Activated CD4-positive, alpha-beta T cell treated with anti-CD3 and anti-CD28 coated beads, Interleukin-2, amount 50 U/mL, for 4 hours (primary cell): ENCODE measurements at places on chromosomes 4 and X.

- DNase-seq = no peak
These were observed 74.0 kb downstream of the FANCB start for GRCh38 chrX:14798805-14799397.

GRCh38 chr4:131370846-131371245, 1778.2 kb upstream of the PCDH10 start:
- no peak for DNase-seq

GRCh38 chrX:20364238-20364637, 97.5 kb upstream of the RPS6KA3 start:
- no peak for DNase-seq

DNA sequence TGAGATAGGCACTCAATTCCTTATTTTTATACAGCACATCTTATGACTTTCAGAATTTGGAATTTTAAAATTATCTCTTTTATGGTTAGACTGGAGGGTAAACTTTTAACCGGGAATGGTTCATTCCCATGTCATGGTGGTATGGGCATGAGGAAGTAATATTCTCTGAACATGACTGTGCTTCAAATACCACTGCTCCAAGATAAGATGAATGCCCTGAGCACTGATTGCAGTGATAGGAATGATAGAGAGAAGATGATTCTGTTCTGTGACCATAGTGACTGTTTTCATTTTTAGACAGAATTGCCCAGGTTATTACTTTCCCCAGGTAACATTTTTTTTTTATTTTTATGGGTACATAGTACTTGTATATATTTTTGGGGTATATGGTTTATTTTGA, 187.4 kb downstream of the ATOH1 start:
- no peak for DNase-seq

- no peak for DNase-seq
These were observed 69.6 kb upstream of the SLC4A4 start for GRCh38 chr4:71269233-71269632.

- DNase-seq = no peak
These were observed 156.5 kb upstream of the DKK2 start for GRCh38 chr4:107192601-107193000.

GRCh38 chr4:85024671-85025070, 58.2 kb upstream of the WDFY3 start:
- DNase-seq = no peak

DNA sequence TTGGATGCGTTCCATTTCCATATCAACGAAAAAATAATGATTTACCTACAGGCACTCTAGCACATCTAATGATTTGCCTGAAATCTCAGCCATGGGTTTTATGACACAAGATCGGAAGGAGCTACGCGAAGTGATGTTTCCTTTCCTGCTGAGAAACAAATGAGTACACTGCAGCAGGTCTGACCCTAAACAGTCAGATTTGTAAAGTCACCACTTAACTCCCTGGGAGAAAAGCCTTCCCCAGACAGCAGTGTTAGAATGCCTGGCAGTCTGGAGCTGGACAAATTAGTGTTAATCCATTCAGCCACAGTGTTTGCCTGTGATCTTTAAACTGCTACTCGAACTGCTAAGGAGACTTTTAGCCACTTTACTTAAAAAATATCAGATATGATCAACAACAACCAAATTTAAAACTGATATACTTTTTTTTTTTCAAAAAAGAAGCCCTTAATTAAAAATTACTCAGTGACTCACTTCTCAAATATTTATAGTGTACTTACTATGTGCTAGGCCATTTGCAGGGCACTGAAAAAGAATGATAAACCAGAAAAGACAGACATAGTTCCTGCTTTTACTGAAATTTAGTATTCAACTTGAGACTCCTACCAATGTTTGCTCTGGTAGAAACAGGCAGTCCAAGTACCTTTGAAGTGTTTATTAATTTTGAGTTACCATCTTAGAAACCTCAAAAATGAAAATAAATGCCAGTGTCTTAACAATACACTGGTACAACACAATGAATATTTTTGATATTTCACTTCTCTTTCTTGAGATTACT, 104.5 kb downstream of the SHISA3 start:
- DNase-seq = no peak

- peak; percentile 82 for DNase-seq
These were observed at the start of gene MAML3 for GRCh38 chr4:140153718-140154571. TSS of gene MAML3 (minus strand) at chr4:140154184. CDS start at chr4:140153327, 857 bp downstream.

DNA sequence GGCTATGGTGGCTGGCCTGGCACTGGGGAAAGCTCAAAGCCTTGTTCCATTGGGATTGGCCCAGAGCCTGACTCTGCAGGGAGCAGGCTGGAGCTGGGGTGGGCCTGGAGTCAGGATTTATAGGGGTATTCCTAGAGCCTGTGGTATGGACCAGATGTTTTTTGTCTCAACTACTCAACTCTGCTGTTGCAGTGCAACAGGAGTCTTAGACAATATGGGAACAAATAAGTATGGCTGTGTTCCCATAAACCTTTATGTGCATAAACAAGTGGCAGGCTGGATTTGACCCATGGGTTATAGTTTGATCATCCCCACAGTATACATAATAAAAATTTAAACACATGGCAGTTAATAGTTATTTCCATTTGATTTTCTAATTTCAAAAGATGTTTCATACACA, 557.9 kb upstream of the ARX start:
- DNase-seq = no peak

DNA sequence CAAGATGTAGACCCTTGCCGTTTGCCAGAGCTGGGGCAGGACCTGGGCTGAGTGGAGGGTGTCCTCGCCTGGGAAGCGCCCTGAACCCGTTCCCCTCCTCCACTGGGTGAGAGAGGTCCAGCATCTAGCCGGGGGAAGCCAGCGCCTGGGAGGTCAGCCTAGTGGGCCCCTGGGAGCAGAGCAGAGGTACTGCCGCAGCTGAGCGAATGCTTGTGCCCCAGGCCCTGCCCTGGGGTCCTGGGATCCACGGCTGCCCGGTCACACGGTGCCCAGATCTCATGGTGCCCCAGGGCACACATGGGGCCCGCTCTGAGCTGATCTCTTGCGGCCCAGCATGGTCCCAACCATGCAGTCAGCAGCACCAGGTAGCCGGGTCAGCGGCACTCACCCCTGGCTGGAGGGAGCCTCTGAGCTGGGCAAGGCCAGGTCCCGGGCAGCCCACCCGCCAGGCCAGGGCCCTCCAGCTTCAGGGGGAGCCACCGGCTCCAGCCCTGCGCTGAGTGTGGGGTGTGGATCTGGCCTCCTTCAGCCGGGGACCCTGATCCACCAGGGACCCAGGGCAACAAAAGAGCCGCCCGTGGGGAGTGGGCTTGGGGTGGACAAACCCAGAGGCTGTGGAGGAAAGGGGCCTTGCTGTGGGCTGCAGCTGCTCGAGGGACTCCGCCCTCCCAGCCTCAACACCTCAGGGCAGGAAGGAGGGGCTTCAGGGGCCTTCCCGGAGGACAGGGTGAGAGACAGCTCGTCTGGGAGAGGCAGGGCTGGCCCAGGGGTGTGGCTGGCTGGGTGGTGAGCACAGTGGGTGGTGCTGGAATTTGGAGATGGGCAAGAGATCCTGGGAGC, 4.1 kb upstream of the CPLX1 start:
- no peak for DNase-seq

DNA sequence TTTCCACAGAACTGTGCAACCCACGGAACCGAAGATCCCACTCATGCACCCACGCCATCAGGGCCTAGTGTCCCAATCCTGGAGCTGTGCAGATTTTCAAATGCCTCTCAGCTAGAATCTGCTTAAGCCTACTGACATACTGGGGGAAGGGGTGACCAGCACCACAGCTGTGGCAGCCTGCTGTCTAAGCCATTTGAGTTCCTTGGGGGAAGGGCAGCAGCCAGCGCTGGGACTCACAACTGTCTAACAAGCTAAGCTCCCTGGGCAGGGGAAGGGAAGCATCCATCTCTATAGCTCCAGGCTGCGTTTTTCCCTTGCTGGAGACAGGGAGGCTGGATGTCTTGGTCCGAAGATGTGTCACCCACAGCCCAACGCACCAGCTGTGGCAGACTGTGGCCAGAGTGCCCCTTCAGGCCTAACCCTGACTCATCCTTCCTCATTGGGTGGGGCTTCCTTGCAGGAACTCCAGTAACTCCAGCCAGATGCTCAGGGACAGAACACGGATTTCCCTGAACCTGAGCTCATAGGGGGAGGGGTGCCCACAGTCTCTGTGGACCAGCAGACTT, 194.8 kb downstream of the CHRDL1 start:
- DNase-seq = no peak

DNA sequence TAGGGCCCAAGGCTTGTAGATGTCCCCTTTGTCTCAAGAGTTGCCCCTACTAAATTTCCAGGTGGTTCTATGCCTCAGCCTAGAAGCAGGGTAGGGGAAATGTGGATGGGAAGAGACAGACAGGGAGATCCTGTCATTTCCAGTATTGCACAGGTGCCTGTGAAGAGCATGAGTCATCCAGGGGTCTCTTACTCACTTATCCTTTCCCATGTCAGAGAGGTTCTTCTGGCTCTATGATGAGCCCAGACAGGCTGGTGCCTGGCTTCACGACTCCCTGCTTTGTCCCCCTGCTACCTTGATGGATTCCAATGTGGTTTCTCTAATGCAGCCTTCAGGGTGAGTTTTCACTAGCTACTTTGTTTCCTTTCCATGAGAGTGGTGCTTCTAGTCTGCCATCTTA, 35.2 kb upstream of the DDX60 start:
- DNase-seq = no peak

GRCh38 chr4:185399466-185399865, 2.8 kb downstream of the ANKRD37 start:
- no peak for DNase-seq
